Stimulated activated CD4-positive, alpha-beta T cell treated with anti-CD3 and anti-CD28 coated beads, Interleukin-1b, Interleukin-23, amount 100 ng/mL, for 1 hour (primary cell): ENCODE measurements at places on chromosomes 6 and 20.

DNA sequence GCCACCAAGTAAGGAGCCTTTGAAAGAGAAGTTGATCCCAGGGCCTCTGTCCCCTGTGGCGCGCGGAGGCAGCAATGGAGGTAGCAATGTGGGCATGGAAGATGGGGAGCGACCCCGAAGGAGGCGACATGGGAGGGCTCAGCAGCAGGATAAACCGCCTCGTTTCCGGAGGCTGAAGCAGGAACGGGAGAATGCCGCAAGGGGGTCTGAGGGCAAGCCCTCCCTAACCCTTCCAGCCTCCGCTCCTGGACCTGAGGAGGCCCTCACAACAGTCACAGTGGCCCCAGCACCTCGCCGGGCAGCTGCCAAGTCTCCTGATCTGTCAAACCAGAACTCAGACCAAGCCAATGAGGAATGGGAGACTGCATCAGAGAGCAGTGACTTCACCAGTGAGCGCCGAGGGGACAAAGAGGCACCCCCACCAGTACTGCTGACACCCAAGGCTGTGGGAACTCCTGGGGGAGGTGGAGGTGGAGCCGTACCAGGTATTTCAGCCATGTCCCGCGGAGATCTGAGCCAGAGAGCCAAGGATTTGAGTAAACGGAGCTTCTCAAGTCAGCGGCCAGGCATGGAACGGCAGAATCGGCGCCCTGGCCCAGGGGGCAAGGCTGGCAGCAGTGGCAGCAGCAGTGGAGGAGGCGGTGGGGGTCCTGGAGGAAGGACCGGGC is 11.9 kb downstream of the PRRC2A start:
- no peak for DNase-seq

GRCh38 chr20:51413857-51414256 is 128.7 kb downstream of the NFATC2 start:
- no peak for DNase-seq

- DNase-seq: no peak
Measured at GRCh38 chr6:167644412-167645132, 182.1 kb upstream of the AFDN start.

GRCh38 chr6:53794137-53794719 is 577 bp upstream of the LRRC1 start:
- DNase-seq: no peak

DNA sequence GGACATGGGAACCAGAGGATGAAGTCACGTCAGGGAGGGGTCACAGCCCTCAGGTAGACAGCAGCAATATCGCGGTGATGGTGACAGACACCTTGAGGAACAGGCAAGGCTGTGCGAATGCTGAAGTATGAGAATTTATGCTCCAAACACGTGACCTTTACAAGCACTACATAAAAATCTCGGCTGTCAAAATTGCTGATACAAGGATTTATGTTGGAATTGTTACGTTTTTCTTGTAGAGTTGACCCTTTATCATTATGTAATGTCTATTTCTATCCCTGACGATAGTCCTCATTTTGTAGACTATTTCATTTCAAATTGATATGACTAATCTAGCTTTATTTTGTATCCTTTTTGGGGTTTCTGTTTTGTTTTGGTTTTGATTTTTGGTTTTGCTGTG is 311.1 kb downstream of the C6orf118 start:
- no peak for DNase-seq

GRCh38 chr6:84448331-84448730 is 220.9 kb upstream of the CEP162 start:
- DNase-seq: no peak

- no peak for DNase-seq
Measured at GRCh38 chr20:43751167-43752050, 24.6 kb upstream of the GTSF1L start.

GRCh38 chr6:85388531-85388930 is 61.4 kb upstream of the NT5E start:
- DNase-seq: no peak

GRCh38 chr6:150641398-150642139 is 41.9 kb downstream of the PLEKHG1 start:
- DNase-seq: no peak

- no peak for DNase-seq
Measured at GRCh38 chr6:147621961-147622360, 113.5 kb downstream of the SAMD5 start.

- no peak for DNase-seq
Measured at GRCh38 chr20:24937579-24937978, 11.5 kb upstream of the CST7 start.

DNA sequence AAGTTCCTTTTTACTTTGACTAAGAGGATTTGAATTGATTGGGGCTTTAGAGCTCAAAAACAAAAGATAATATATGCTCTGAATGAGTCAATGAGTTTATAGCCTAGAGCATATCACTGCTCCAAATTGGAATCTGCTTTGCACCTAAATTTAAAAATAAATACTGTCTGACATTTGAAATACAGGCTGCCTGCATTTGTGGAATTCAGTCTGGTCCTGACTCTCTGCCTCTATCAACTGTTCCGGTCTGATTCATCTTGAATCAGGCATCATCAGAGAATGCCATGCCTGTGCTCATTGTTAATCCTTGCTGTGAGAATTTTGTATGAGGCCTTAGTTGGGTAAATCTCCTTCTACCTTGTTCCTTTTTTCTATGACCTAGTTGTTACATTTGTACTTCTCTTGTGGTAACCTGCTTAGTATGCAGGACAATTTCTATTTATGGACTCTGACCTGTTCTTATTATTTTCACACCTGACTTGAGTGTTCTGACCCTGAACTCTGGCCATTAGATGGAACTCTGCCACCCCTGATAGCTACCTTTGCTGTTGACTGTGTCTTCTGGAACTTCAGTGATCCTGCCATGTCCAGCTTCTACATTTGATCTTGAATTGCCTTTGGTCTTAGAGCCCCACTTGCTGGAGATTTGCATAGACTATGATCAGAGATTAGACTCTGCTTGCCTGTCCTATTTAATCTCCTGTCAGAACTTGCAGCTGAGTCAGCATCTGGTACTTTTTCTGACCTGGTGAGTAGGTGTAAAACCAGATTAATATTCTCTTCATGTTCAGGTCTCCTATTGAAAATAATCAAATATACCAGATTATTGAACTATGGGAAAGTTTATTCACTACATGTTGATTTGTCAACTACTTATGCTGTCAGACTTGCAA is 442.7 kb upstream of the HS3ST5 start:
- no peak for DNase-seq

DNA sequence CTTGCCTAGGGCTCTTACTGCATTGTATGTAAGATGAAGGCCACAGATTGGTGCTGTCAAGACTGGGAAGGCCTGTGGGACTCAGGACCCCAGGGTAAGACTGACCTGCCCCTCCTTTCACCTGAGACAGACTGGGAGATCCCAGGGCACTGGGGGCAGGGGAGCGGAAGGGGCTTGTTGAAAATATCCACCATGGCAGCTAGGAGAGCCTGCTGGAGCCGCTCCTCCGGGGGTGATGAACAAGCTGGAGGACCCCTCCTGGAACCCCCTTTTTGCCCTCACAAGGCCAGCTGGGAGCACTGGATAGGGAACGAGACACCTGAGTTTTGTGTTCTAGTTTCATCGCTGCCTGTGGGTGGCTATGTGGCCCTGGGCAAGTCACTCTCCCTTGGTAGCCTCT is 9.2 kb upstream of the SDCBP2 start:
- DNase-seq: no peak

- DNase-seq: no peak
Measured at GRCh38 chr6:96724641-96725040, 112.6 kb downstream of the GPR63 start.

GRCh38 chr20:49677777-49678758 is 35.6 kb downstream of the B4GALT5 start:
- no peak for DNase-seq

- DNase-seq: no peak
Measured at GRCh38 chr20:62755817-62756724, 40.2 kb upstream of the MRGBP start.

- no peak for DNase-seq
Measured at GRCh38 chr20:34938466-34939163, 17.0 kb downstream of the GSS start.

DNA sequence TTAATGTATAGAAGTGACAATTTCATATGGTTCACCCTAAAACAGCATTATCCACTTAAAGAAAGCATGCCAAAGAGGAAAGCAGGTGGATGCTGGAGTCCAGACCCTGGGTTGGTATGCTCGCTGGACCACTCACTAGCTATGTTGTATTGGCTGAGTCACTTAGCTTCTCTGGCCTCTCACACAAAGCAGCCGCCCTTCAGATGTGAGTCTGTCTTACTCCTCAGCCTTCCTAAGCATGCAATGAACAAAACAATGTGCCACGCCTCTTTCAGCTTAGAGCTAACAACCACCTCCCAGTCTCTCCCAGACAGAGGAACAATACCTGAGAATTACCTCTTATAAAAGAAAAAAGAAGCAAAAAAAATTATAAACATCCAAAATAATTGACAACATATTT is 29.4 kb downstream of the SIM1 start:
- DNase-seq: no peak

GRCh38 chr20:22584922-22585785 is 782 bp upstream of the FOXA2 start:
- no peak for DNase-seq

- no peak for DNase-seq
Measured at GRCh38 chr6:15080895-15081294, 165.0 kb upstream of the JARID2 start.

DNA sequence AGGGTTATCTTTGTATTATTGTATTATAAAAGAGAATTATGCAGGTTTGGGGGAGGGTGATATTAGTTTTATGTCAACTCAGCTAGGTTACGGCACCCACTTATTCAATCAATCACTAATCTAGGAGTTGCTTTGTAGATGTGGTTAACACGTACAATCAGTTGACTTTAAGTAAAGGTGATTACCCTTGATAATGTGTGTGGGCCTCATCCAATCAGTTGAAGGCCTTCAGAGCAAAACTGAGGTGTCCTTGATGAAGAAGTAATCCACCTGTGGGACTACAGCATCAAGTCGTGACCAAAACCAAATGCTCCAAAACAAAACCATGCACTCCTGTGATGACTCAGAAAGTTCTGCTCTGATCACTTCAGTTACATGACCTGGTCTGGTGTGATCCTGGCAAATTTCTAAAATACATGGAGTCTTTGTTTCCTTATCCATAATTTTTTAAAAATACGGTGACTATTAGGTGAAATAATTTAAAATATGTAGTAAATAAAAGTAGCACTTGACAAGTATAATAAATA is 114.1 kb downstream of the IYD start:
- no peak for DNase-seq

DNA sequence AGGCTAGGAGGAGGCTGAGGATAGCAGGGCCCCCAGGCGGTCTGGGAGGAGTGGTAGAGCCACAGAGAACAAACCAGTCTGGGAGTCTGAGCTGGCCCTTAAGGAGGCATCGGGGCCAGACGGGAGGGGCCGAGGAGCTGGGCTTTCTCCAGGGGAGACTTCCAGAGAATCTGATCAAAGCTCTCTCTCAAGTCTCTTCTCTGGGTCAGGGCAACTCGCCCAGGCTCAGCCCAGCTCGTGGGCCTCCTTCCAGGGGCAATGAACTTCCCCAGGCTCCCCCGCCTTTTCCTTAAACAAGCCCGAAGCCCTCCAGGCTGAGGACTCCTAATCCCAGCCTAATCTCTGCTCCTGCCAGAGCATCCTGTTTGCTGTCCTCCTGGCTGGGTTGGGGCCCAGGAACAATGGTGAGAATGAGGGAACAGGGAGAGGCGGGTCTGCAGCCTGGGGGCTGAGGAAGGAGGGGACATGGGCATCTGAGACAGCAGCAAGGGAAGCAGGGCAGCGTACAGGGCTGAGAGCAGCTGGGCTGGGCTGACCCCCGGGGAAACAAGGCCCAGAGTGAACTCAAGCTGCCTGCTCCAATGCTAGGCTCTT is 173.6 kb downstream of the ANKRD60 start:
- no peak for DNase-seq

GRCh38 chr20:63168861-63169260 is 47.1 kb downstream of the YTHDF1 start:
- DNase-seq: no peak

DNA sequence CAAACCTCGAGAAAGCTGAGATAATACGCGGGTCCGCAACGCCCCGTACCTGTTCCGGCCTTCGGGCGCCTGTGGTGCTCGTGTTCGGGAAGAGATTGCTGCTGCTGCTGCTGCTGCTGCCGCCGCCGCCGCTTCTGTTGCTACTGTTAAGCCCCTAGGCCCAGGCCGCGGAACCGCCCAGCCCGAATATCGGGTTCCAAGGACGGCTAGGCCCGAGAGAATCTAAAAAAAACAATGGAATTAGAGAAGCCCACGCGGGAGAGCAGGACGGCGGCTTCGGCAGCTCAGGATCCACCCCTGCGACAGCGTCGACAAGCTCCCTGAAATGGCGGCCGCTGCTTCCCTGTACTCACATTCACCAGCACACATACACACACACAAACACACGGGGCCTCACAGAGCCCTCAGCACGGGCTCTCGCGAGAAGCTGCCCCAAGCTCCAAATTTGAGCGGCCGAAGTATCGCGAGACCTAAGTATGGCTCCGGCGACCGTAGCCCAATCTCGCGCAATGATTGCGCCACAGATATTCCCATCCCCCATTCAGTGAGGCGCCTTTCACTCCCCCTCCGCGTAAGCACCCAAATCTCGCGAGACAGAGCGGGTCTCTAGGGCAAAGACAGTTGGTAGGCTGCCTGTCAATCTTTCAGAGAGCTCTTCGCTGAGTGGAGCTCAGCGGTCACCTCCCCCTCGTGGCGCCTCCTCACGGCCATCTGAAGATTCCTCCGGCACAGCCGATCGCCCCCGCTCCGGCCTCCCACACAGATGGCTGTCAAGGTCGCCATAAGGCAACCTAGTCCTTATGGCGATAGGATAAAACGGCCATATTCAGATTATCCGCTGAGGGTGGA is at the start of gene RBM39:
Gene RBM39, minus strand, starts transcription at position 369 of the 849 bp plus-strand sequence. CDS start 1,386 bp downstream, outside the sequence.
- DNase-seq: peak; percentile 99

- DNase-seq: no peak
Measured at GRCh38 chr20:9149087-9149486, 80.2 kb downstream of the PLCB4 start.

DNA sequence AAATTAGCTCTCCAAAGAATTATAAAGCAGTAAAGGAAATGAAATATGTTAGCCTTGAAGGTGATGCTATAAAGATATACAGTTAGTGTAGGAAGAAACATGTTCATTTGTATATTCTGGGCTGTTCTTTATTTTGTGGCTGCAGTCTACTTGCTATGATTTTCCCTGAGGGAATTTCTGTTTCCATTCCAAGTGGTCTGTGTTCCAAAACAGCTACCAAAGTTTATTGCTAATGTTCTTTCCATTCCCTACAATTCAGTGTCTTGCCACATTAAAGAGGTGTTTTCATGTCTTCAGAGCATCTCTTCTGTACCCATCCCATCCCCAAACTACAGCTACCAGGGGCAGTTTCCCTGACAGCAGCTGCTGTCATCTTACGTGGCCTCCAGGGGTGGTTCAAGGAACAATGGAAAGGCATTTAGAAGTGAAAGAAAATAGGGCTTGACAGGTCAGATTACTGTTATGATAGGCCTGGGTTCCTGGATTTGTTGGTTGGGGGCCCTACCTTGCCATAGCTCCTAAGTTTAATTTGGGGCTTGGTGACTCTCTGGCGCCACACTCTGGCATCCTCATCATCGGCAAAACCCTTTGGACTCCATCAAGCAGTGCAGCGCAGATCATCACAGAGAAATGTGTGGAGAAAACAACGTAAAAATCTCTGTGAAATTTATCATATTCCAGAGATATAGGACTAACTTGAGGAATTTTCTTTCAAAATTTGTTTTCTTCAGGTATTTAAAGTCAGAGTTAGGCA is 33.8 kb upstream of the AIG1 start:
- DNase-seq: peak; percentile 19
